Epithelial cell of proximal tubule (primary cell): ENCODE measurements at places on chromosomes 12 and 14.

DNA sequence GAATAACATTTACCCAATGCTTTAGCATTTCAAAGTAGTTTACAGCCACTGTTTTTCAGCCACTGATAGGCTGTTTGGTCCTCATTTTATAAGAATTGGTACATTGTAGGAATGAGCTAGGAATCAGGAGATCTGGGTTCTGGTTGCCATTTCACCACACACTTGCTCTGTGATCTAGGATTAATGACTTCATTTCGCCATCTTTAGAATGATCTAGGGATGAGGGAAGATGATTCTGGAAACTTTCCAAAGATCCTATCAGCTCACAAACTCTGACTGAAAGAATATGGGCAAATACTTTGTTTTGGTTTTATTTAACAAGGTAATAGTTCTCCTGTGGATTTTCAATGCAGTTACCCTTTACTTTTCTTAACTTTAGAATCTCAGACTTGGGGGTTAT, 155.0 kb downstream of the GCH1 start:
- no peak for DNase-seq

GRCh38 chr12:130117233-130117632, 45.0 kb upstream of the FZD10 start:
- DNase-seq: no peak

- DNase-seq: no peak
Measured at GRCh38 chr14:94569381-94570001, 8.2 kb downstream of the SERPINA4 start.

- no peak for DNase-seq
Measured at GRCh38 chr12:47350062-47350408, 270.3 kb upstream of the AMIGO2 start.

- DNase-seq: no peak
Measured at GRCh38 chr14:29077916-29078315, 311.3 kb downstream of the FOXG1 start.

DNA sequence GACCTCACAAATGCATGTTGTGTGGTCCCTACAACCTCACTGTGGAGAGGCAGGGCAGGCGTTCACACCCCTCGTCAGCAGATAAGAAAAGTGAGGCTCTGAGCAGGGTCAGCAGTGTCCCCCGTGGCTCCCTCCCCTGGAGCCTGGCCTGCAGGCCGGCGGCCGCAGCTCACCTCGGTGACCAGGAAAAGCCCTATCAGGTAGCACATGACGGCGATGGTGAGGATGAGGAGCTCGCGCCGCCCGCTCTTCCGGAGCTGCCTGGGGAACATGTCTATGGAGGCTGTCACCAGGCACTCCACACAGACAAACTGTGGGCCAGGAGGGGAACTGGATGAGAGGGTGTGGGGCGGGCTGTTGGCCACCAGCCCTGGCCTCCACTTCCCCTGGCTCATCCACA, 18.0 kb downstream of the SLC6A12 start:
- no peak for DNase-seq
